ENCODE measurements at places on chromosomes 1 and 21.

- DNase-seq, result no peak
These were observed 21.1 kb downstream of the PDPN start for GRCh38 chr1:13604721-13605120.

- no peak for DNase-seq
These were observed 28.9 kb upstream of the BTG2 start for GRCh38 chr1:203276408-203276807.

DNA sequence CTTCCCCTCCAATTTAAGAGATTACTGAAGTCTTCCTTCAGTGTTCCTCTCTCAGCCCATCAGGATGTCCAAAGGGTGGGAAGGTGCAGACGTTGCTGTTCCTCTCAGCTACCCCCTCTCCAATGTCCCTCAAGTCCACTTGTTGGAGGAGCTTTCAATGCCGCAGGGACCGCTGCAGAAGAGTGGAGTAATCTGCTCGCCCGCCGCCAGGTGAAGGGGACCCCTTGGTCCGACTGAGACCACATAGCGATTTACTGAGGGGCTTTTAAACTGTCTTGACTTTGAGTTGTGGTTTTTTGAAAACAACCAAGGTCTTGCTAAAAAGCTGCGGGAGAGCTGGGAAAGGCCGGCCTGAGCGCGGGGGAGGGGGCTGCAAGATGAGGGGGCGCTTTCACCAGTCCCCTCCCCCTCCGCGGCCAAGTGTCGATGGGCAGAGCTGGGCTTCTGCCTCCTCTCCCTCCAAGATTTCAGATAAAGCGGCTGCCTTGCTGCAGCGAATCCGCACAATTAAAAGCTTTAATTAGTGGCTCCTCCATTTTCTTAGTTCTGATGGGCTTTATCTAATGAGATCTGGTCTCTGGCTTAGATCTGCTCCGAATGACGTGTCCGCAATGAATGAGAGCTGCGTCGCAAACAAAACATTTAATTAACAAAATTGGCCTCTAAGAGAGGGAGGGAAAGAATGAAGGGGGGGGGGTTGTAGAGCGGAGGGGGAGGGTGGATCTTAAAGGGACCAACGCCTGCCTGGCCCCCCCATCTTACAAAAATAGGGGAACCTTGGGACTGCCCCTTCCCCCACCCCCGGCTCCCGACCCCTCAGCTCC, 5.9 kb downstream of the LMO4 start:
- DNase-seq, result no peak

GRCh38 chr1:40312238-40313205, 4.6 kb downstream of the COL9A2 start:
- DNase-seq, result no peak

DNA sequence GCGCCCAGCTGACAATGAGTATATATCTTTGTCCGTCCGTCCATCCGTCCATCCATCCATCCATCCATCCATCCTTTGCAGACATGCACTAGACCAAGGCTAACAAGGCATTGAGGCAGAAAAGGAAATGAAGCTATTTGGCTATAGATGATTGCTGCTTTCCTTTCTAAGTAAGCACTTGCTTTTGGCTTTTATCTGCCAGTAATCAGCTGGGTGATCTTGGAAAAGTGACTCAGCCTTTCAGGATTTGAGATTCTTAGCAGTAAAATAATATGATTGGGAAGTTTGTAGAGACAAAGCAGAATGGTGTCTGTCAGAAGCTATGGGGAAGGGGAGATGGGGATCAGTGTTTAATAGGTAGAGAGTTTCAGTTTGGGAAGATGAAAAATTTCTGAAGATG, 22.7 kb downstream of the ZFYVE9 start:
- no peak for DNase-seq

GRCh38 chr1:65247419-65248359, 61.7 kb upstream of the DNAJC6 start:
- no peak for DNase-seq

GRCh38 chr1:82090104-82090503, 289.4 kb downstream of the ADGRL2 start:
- DNase-seq, result no peak

- no peak for DNase-seq
These were observed 6.9 kb downstream of the PTPRF start for GRCh38 chr1:43537423-43538142.

- peak; percentile 1 for DNase-seq
These were observed 391 bp upstream of the CENPS start for GRCh38 chr1:10429868-10430215.

GRCh38 chr1:91031081-91031480, 9.2 kb upstream of the ZNF644 start:
- no peak for DNase-seq

All from activated CD4-positive, alpha-beta T cell treated with anti-CD3 and anti-CD28 coated beads, Interleukin-2, amount 50 U/mL, for 24 hours (primary cell).